ENCODE measurements at places on chromosomes 3 and 15.

GRCh38 chr3:51896607-51897305 lies 6.4 kb downstream of the IQCF1 start:
- DNase-seq = no peak

- no peak for DNase-seq
These were observed 89.3 kb downstream of the RASA2 start for GRCh38 chr3:141575879-141576743.

- DNase-seq = no peak
These were observed 226.5 kb downstream of the XXYLT1 start for GRCh38 chr3:195044411-195044810.

DNA sequence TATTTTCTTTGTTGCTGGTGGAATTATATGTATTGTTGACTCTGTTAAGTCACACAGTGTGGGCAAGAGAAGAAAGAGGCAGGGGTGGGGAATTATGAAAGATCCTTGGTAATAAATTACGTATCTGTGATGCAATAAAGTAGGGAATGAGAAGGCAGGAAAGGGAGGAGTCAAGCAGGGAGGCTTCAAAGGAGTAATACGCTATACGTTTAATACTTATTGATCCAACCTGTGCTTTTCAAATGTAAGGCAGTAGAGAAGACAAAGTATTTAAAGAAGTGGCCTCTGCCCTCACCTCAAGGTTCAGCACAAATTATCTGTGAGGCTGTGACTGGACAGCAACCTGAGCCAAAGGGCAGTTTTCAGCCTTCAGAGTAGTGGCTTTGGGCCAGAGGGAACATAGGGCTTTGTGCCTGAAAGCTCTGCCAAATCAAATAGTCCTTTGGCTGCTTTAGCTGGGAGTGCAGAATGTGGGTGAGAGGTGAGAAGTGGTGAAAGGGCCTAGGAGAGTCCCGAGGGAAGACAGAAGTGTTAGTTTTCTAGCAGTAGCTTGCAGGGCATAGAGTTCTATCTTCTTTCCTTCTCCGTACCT lies 1.2 kb upstream of the PLIN1 start:
- no peak for DNase-seq

- no peak for DNase-seq
These were observed 41.8 kb downstream of the IQCB1 start for GRCh38 chr3:121793078-121793477.

GRCh38 chr3:40173227-40173721 lies 136.2 kb upstream of the EIF1B start:
- no peak for DNase-seq

DNA sequence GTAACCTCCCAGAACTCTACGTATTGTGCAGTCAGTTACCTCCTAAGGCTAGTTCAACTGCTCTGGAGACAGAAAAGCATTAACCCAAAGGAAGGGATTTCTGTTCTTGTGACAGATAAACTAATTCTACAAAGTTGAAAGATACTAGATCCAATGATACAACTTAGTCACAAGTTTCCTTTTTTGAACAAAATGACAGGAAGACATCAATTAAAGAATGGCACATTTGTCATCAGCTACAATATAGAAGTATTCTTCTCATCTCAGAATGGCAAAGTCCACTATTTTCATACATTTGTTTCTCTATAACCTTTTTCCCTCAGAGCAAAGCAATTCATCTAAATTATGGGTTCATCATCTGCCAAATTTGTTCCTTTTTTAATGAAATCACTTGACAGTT lies 43.7 kb downstream of the ISL2 start:
- DNase-seq = no peak

DNA sequence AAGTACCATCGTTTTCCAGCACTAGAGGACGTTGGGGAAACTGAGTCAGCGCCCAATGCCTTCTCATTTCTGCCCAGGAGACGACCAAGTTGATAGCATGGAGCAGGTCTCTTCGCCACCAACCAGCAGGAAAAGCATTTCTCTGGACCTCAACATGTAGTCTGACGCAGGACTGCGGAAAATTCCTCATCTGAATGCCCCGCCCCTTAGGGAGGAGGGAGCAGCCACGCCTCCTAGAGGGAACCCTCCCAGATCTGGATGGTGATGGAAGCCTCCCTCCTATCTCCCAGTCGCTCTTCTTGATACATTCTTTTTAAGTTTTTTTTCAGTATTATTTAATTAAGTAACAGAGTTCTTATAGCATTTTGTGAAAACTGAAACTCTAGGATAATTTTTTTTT lies 17.4 kb upstream of the MINDY4B start:
- DNase-seq = no peak

DNA sequence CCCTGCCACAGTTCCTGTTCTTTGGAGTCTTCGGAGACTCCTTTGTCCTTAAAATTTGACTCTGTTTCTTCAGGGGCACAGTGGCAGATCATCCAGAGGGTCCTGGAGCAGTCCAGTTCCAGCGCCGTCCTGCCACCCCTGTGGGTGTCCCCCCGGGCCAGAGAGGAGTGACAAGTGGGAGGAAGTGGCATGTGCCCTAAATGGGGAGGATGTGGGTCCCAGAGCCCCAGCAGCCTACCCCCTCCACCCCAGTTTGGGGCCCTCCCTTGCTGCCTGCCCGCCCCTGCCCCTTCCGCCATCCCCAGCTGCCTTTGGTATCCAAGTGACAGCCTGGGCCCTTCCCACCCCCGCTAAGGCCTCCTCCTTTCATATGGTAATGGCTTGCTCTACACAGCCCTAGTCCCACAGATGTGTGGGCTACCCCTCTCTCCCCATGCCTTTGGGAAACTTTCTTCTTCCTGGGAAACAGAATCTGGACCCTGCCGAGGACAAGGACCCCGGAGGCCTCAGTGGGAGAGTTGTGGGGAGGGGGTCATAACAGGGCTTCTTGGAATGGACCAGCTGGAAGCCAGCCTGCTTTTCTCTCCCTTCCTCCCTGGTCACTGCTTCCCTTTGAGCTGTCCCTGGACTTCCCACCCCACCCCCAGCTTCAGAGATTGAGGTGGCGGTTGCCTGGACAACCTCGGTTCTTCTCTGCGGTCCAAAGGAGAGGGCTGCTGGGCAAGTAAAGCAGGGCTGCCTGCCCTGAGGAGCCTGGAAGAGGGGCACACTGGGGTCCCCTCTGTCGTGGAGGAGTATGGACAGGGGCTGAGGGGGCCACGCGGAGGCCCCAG lies 43.2 kb downstream of the KLHL25 start:
- no peak for DNase-seq

- no peak for DNase-seq
These were observed 7.5 kb downstream of the ZNF148 start for GRCh38 chr3:125367403-125368230.

All from NCI-H2081 treated with DMSO at 0.1 percent for 48 hours (cell line).